Activated naive CD4-positive, alpha-beta T cell treated with anti-CD3 and anti-CD28 coated beads, Interleukin-2, amount 50 U/mL, for 72 hours (primary cell): ENCODE measurements at places on chromosomes 1 and 21. TPM values are rescaled to one million over a fixed set of nuclear protein-coding genes. Genes with fewer than 3 reads are reported as not detected.

The RNU1-1 gene
- 1,722 TPM for total RNA-seq

The GCSAML gene
- 0.14 TPM for total RNA-seq

GRCh38 chr1:18515120-18515667 is 34.5 kb downstream of the KLHDC7A start:
- no peak for DNase-seq

DNA sequence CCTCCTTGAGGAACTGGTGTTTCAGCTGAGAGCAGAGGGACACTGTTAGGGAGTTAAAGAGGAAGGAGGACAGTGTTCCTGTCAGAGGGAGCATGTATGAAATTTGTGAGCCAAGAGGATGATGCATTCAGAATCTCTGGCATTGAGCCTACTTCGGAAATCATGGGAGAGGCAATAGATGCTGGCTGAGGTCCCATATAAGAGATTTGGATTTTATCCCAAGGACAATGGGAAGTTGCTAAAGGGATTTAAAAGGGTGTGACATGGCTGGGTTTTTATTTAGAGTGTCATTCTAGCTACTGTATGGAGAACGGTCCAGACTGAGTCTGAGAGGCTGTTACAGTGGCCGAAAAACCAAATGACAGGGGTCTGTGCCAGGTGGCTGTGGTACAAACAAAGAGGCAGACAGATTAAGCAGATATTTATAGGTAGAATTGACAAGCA is 403.2 kb upstream of the B3GALT2 start:
- no peak for DNase-seq

DNA sequence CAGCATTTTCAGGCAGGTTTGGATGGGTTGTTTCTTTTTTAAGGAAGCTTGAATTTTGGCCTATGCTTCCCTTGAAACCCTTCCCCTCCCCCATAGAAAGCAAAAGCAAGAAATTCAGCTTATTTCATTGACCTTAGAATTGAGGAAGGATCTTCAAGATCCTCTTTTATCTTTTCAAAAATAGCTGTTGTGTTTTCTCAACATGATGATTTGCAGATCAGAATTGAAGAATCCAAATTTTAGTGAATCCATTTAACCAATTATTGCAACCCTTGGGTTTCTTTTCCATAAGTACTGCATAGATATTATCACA is 73.7 kb downstream of the LRRC8C start:
- DNase-seq = no peak

GRCh38 chr1:183137782-183138181 is 48.3 kb upstream of the LAMC2 start:
- DNase-seq = no peak

DNA sequence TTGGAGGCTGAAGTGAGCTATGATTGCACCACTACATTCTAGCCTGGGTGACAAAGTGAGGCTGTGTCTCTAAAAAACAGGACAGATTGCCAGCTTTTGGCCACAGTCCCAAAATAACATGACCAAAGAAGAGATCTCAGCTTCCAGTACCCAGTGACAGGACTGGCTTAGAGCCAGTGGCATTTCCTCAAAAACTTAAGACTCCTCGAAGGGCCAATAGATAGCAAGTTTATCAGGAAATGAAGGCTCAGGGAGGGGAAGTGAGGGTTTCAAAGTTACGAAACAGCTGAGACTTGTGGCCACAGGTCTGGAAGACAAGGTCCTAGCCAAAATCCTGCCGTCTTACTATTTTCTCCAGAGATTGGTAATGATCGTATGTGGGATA is 6.3 kb upstream of the TMEM39B start:
- no peak for DNase-seq

- no peak for DNase-seq
Observed at GRCh38 chr1:7235871-7236517, 450.7 kb downstream of the CAMTA1 start.

The HLX gene
- 1.9 TPM for total RNA-seq

DNA sequence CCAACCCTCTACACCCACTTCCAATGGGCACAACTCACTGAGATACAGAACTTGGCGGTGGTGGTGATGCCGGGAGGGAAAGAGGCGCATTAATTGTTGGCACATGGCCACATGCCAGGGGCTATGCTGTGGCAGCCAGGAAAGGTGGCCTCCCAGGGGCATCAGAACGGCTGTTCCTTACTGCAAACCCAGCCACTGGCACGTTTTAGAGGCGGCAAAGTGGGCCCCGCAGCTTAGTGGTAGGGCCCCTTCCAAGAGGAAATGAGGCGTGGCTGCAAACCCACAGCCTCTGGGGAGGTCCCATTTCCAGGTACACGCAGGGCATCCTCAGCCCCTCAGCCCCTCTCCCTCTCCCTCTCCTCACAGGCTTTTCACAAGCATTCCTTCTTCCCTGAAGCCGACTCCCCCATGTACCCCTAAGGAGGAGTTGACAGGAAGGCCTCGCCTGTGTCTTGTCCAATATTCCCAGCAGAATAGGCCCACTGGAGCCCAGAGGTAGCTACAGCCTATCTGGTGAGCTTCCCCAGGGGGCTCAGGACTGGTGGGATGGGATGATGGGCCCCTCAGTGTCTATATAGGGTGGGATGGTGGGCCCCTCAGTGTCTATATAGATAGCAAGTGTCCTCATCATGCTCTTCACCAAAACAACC is 166.2 kb downstream of the CLIC6 start:
- DNase-seq = no peak

DNA sequence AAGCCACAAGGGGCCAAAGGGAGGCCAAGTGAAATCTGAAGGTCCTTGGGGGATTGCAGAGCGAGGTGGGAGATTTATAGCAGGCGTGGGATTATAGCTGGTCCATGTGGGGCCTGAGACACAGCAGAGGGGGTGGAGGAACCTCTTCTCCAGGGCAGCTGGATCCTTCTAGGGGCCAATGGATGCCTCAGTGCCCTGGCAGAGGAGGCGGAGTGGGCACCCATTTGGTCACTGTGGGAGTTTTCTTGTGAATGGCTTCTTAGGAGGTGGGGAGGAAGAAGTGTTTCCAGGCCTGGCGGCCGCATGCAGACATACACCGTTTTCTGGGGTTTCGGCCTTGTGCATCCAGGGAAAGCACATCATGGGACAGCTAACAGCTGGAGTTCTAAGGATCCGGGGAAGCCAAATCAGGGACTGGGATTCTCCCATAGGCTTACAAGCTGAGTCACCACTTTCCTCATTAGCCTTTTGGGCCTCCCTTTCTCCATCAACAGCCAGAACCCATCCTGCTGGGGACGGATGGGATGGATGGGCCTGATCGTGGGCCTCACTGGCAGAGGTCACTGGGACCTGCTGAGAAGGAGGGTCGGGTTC is 76.5 kb downstream of the RHOU start:
- no peak for DNase-seq

The CLDN8 gene
- not detected for total RNA-seq
